ENCODE measurements at places on chromosomes 6 and 20.

DNA sequence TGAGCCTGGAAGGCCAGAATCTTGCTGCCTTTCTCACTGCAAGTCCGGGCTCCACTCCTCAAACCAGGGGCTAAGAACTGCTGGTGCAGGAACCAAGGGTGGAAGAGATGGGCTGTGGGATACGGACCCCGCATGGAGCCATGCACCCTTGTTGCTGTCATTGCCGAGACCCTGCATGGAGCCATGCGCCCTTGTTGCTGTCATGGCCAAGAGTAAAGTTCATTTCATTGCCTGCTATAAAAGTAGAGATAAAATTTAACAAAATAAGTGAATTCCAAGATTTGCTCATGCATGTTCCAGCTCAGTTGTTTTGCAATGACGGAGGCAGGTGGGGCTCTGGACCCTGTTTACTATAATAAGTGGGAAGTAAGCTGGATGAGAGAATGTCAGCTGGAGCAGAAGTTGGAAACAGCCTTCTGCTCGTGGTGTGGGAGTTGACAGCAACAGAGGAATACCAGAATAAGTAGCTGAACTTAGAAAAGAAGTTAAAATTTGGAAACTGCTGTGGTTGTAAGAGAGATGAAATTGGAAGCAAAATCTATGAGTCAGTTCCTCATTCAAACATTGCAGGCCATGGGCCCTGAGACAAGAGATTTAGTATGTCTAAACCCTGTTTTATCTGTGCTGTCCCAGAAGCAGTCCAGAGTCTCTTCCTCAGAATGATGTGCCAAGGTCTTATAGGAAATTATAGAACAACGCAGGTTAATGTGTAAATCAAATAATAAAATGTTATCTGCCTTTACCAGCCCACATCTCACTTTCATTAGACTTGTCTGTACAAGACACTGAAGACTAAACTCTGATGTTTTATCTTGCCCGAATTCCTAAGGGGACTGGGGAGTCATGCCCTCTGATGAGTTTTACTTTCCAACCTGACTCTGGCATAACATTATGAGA lies 15.8 kb upstream of the THBS2 start:
- no peak for DNase-seq

- no peak for DNase-seq
Measured at GRCh38 chr6:27293436-27294098, 18.5 kb downstream of the POM121L2 start.

DNA sequence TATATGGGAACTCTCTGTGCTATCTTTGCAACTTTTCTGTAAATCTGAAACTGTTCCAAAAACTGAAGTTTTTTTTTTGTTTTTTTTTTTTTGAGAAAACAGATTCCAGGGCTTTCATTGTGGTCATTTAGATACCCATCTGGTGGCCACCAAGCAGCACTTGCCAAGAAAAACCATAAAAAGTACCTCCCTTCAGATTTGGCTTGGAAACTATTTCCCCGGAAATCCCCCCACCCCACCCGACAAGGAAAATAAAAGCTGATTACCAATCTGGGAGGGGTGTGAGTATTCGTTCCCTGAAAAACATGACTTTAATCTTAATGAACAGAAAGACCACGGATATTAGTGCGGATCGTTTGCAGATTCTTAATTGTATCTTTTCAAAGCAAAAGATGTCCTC lies 1.9 kb downstream of the NFATC2 start:
- DNase-seq = no peak

- DNase-seq = no peak
Measured at GRCh38 chr6:2899596-2899995, 3.5 kb downstream of the SERPINB9 start.

DNA sequence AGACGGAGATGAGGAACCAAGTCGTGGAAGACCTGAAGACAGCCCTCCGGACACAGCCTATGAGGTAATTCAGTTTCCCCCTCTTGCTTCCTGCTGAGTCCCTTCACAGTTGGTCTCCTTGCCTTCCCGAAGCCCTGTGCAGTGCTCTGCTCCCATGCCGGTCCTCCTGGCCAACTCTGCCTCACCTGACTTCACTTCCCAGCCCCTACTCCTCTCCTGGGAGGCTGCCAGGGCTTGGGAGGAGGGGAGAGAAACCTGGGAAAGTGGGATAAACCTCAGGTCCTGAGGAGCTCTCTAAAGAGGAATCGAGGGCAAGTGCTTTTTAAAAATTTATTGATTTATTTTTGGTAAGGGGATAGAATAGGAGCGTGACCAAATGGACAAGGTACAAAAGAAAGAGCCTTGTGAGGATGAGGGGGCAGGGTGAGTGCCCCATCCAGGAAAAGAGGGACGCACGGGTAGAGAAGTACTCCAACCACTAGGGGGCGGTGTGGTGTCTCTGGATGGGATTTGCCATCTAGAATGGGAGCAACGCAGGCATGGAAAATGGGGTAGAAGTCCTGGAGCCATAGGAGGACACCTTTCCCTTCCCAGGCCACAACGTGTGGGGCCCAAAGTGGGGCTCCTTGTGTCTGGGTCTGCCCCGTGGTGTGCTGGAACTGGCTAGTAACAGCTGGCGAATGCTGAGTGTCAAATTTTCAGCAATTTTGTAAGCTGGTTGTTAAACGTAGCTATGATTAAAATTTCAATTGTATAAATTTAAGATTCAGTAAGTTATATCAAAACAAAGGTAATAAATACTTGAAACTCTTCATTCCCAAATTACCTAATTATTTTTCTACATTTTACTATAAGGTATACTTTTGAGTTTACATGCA lies 69.0 kb downstream of the MOCS1 start:
- peak; percentile 67 for DNase-seq

DNA sequence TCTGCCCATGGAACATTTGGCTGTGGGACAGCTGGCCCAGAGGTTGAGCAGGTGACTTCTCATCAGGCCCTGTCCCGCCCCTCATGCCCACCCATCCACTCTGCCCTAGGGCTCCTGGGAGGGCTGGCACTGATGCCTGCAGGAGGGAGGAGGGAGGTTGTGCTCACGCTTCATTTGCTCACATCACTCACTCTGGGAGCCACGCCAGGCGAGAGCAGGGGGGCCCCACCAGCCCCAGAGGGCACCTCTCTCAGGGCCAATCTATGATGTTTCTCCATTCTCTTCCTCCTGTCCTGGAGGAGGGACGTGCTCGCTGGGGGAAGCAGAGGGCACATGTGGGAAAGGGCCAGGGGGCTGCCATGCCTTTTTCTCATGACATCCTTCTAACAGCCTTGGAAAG lies 10.9 kb upstream of the GLP1R start:
- no peak for DNase-seq

DNA sequence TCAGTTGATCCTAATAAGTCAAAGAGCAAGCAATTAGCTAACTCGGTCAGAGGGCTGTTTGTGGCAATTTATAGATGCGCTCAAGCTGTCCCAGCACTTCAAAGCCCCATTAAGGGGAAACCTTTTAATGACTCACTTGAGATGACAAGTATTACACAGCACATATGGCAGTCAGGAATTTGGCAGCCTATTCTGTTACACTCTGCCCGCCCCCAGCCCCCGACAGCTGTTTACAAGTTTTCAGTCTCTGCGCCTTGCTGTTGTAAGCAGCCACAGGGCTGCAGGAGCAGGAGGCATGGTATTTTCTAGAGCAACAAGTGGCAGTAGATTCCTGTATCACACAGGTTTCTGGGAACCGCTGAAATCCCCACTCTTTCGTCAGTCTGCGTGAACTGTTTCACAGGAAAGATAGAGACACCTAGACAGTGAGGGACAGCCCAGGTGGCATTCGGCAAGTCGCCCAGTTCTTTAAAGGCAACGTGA lies 263.0 kb downstream of the FOXC1 start:
- no peak for DNase-seq

DNA sequence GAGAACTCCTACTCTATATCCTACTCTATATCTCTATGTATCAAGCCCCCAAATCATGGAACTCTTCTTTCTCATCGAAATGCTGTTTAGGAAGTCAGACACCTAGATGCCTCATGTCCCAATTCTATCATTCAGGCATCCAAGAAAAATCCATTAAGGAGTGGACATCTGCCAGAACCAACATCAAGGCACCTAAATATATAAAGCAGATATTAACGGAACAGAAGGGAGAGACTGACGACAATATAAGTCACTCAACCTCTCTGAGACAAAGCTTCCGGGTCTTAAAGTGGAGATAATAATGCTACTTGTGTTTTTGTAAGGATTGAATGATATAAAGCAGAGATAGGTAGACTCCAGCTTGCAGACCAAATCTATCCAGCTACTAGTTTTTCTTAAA lies 241.5 kb downstream of the NFATC2 start:
- DNase-seq = no peak

DNA sequence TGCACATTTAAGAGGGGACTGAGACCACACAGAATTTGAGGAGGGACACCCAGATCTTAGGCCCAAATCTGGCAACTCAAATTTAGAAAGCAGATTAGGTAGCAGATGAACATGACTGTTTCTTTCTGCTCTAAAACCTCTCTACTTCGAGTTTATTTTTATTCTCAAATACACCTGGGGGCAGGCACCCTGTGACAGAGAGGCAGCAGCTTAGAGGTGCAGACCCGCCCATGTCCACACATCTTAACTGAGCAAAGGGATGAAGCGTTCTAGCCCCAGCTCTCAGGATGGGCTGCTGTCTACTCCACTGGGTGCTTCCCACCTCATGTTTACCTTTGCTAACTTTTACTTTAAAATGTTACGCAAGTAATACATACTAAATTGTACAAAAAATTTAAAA lies 125.0 kb downstream of the SLC23A2 start:
- no peak for DNase-seq

DNA sequence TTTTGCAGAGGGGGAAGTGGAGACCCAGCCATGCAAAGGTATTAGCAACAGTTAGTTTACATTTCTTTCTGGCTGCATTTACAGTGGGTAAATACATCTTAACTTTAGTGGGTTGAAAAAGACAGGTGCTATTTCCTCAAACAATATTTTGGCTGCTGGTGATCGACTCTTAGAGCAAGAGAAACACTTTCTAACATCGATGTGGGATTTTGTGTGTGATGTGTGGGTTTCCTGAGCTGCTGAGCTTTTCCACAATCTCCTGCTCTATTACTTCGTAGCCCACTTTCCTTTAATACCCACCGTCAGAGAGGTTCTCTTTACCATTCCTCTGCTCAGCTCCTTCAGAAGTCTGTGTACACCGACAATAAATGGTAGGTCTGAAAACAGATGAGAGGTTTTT lies 339.0 kb downstream of the NRN1 start:
- DNase-seq = peak; percentile 74

DNA sequence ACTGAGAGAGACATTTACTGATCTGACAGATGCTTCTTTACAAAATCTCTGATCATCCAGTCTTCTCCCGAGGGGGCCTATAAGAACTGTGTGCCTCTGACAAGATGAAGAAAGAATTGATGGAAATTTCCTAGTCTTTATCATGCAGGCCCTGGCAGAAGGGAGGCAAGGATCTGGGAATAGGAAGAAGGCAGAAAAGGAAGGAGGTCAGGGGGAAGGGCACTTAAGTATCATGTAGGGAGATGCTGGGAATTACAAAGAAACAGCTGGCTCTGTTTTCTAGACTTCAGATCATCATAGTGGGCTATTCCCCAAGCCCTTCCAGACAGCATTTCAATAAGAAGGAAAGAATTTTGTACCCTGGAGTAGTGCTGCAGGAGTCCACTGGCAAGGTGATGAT lies 243.3 kb upstream of the MOCS1 start:
- DNase-seq = no peak

- DNase-seq = no peak
Measured at GRCh38 chr6:166078294-166078693, 89.4 kb downstream of the TBXT start.

- no peak for DNase-seq
Measured at GRCh38 chr6:158573542-158573931, 13.6 kb downstream of the TMEM181 start.

DNA sequence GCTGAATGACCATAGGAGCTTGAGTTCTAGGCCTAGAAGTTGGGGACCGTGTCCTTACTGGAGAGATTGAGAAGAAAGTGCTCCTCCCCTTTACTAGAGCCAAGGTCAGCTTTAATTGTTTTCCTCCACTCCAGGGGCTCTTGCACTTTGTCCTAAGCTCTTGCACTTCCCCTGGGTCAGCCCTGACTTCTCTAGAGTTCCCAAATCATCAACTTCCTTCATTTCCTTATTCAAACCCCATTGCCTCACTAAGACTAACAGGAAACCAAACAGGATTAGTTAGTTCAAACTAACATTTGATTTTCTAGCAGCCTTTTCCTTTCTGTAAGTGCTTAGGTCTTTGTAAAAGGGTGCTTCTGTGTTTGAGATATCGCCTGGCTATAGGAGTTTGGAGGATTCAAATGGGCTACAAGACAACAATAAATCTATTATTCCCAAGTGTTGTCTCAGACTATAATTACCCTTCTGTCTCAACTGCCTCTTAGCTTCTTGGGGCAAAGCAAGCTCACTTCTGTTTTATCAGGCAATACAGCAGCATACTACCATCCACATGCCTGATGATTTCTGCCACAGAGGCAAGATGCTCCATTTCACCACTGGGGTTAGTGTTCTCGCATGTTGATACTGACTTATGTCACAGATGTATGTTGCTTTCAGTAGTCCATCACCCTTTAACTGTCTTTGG lies 12.8 kb upstream of the DTNBP1 start:
- no peak for DNase-seq

- DNase-seq = peak; percentile 7
Measured at GRCh38 chr6:135600086-135600702, 102.7 kb upstream of the AHI1 start.

GRCh38 chr6:52908526-52908925 lies 972 bp downstream of the GSTA3 start:
- DNase-seq = no peak

DNA sequence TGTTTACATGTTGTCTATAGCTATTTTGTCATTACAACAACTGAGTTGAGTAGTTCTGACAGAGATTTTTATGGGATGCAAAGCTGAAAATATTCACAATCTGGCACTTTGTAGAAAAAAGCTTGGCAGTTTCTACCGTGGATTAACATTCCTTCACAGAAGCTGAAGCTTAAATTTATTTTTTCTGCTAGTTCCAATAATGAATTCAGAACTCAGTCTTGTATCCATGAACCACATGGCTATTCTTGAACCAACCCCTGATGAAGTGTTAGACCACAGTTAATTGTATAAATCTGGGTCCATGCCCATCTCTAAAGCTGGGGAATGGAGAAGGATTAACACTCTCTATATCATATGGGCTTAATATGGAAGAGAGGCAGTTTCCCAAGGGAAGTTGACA lies 743.8 kb upstream of the FLRT3 start:
- no peak for DNase-seq

GRCh38 chr6:15708231-15708630 lies 45.4 kb upstream of the DTNBP1 start:
- DNase-seq = no peak
